Stimulated activated naive CD8-positive, alpha-beta T cell treated with anti-CD3 and anti-CD28 coated beads, Interleukin-15, amount 100 ng/mL, for 72 hours (primary cell): ENCODE measurements at places on chromosomes 5 and 9.

- DNase-seq, result no peak
Observed at GRCh38 chr9:130259044-130259443, 6.5 kb upstream of the HMCN2 start.

DNA sequence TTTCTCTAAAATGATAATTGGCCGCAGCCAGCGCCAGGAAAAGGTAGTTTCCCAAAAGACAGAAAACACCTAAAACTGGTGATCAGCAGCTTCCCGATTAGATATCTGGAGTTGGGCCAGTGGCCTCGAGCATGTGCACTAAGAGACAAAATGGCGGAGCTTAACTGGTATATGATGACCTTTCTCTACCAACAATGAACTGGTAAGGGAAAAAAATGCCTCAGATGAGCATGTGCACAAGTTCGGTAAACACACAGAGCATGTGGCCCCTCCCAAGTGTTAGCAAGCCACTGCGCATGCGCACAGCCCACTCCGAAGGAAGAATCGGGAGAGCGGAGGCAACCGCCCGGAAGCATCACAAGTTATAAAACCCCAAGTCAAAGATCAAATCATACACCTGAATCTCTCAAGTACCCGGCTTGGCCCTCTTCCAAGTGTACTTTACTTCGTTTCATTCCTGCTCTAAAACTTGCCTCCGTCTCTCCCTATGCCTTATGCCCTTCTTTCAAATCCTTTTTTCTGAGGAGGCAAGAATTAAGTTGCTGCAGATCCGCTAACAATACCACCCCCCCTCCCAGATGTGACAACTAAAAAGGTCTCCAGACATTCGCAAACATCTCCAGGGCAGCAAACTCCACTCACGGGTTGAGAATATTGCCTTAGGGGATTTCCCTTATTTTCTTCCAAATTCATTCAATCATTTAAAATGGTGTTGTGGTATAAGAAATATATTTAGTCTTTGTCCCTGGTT lies 15.0 kb upstream of the PTBP3 start:
- DNase-seq, result peak; percentile 62

DNA sequence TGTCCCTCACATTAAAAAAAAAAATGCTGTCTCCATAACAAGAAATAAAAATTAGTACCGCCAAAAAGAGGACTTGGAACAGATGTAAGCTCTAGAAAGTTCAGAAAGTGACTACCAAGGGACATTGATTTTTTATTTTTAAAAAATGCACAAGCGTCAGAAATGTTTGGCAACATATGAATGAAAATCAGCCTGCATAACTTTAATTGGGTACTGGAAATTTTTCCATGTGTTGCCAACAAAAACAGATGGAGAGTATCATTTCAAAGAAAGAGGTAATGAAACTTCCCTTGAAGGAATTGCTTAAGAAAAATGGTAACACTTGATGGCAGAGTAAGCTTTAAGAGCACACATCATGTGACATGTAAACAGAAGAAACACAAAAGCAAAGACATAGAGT lies 47.2 kb downstream of the OR2K2 start:
- no peak for DNase-seq

GRCh38 chr9:107635803-107636174 lies 146.2 kb upstream of the KLF4 start:
- DNase-seq, result no peak

- peak; percentile 46 for DNase-seq
Observed at GRCh38 chr9:99118782-99119466, 14.0 kb downstream of the TGFBR1 start.

DNA sequence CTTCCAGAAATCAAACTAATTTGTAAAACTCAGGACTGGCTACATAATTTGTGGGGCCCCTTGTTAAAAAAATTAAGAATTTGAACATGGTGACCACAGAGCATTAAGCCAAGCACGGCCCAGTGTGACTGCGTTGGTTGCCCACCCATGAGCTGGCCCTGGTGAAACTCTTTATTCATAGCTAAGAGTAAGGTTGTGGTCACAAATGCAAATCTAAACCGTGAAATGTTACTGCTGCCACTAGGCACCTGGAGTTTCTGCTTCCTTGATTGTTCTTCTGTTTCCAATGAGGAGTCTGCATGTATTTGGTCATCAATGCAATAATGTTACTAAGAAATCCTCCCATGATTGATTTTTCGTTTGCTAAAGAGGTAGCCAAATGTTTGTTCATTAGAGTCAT lies 4.2 kb downstream of the GCNT1 start:
- DNase-seq, result no peak

DNA sequence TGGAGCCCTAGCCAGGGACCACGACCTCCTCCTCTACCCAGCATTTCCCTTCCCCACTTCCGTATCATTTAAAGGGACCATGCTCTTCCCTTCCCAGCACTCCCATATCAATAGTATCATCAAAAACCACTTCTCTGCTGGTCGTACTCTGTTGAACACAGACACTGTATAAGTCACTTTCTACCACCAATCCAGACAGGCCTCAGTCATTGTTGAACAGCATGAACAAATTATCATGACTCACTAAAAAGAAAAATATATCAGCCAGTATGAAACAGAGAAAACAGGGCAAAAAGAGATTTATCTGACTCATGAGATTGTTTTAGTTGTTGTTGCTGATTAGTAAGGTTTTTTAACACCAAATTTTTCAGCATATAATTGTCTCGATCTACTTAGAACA lies 89.8 kb downstream of the CDKN2A start:
- DNase-seq, result no peak
